ENCODE measurements at places on chromosomes 3 and 15.

- DNase-seq, result no peak
These were observed 8.5 kb upstream of the OXTR start for GRCh38 chr3:8777978-8778267.

GRCh38 chr3:155805204-155805801 is 775 bp downstream of the C3orf33 start:
- DNase-seq, result no peak

- no peak for DNase-seq
These were observed 545.7 kb downstream of the TBL1XR1 start for GRCh38 chr3:176651622-176652021.

- no peak for DNase-seq
These were observed 35.2 kb downstream of the EID1 start for GRCh38 chr15:48913141-48913540.

DNA sequence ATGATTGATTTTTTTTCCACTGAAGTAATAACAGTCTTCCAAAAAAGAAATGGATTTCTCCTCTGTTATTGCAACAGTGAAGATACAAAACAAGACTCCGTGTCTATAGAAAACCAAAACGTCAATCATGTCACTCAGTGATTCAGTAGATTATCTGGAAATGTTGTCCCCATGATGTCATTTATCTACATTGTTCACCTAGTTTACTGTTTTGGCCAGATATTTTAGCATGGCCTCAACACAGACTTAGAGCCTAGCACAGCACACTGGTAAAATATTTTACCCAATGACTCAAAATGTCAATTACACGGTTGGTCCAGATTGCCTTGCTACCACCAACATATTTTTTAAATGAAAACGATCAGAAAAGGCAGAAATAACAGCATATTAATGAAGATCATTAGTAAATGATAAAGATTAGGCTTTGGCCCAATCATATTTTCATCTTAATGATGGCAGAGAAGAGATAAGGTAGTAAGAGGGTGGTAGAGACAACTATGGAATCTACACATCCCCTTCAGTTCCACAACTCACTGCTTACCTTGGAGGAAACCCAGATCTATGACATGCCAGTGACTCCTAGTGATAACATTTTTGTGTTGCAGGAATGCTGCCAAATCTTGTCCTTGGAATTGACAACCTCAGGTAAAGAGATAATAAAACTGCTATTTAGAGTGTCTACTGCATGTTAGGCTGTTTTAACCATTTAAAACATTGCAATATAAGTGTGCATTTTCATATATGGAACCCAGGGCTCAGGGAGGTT is 347.7 kb upstream of the ARPP21 start:
- no peak for DNase-seq

Data from GOT3 (cell line).